ENCODE measurements at places on chromosomes 16 and 17.

DNA sequence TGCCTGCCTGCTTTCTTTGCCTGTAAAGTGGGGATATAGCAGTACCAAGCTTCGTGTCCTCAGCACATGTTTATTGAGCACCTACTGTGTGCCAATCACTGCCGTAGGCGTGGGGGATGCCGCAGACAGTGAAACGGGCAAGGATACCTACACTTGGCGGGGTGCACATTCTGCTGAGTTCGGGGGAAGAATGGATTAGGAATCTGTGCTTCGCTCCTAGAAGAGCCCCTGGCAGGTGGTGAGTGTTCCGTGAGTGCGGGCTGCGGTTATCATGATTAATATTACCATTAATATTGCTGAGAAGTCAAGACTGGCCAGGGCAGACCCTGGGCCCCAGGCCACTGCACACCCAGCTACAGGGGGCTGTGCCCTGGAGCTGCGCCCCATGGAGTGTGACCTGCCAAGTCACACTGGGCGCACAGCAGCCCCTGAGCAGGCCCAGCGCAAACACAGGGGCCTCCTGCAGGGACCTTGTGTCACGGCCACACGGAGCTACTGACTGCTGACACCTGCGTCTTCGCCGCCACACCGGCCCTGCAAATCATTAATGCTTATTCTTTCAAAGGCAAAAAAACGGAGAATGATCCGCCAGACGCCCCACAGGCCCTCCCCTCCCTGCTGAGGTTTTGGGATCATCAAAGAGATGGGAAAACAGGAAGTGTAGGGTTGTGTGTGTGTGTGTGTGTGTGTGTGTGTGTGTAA is 213.4 kb upstream of the GSE1 start:
- no peak for DNase-seq

GRCh38 chr16:72847187-72848027 is 200.5 kb downstream of the ZFHX3 start:
- DNase-seq = peak; percentile 57

GRCh38 chr17:68207651-68208253 is 40.1 kb upstream of the AMZ2 start:
- no peak for DNase-seq

DNA sequence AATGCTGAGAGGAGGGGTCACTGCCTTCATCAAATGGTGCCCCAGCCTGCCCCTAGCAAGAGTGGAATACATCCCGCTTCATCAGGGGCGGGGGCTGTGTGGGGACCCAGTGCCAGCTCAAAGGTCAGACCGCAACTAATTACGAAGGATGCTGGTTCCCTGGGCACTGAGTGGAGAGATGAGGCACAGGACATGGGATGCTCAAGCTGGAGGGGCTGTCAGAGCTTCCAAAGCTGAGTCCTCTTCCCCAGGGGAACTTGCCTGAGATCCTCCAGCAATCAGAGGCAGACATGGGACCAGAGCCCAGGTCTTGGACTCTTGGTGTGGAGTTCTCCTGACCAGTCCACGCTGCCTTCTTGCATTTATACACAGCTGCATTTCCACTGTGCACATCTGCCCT is 18.9 kb downstream of the UNC45B start:
- no peak for DNase-seq

DNA sequence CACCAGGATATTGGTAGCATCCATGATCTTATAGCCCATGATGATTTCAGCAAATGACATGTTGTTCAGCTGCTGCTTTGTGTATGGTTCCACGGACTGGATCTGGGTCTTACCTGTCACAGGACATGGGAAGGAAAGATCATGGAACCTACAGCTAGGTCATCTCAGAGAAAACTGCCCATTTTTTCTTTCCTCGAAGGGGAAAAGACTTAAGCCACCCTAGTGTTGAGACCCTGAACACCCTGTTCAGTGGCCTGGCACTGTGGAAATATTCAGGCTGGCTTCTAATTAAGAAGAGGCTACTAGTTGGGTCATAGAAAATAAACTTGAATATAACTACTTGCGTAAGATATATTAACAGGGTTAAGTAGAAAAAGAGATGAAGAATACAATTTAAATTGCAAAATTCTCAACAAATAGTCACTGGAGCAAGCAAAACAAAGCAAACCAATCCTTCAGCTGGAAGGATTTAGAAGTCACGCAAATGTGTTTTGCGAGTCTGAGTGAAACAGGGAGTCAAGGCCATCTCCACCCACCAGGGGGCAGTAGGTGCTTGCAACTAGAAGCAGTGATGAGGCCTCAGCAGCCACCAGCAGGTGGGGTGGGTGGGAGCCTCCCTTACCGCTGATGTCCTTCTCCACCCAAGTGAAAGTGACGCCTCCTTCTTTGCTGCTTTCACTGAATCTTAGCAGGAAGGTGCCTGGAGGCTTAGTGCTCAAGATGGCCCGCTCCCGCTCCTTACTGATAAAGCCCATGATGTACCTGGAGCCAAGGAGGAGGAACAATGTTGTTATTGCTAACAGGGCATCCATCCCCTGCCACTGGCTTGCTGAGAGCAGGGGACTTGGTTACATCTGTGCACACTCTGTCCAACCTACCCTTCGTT is 34.3 kb downstream of the STAT5A start:
- DNase-seq = peak; percentile 96

- peak; percentile 59 for DNase-seq
These were observed 29.9 kb downstream of the BAIAP2 start for GRCh38 chr17:81064678-81065475.

DNA sequence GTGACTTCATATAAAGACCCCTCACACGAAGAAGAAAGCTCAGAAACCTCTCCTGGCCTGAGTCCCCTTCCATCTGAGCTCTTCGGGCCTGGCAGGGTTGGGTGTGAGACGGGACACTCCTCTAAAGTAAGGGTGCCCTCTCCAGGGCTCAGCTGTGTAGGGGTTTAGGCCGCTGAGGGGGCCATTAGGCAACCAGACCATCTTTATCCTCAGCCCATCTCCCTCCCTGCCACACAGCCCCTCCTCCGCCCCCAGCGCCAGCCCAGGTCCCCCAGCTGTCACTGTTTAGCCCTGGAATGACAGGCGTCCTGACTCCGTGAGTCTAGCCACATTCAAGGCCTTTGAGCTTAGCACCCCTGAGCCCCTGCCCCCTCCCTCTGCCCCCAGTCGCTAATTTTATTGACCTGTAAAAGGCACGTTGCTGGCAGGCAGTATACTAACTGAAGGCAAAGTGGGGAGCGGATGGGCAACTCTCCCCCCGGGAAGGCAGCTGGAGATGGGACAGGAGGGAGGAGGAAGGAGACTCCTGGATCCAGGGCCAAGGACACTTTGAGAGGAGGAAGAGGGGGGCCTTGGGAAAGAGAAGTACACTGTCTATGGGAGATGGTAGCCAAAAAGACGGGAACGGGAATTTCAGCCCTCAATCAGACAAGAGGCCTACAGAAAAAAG is 592 bp upstream of the ZNF385C start:
- DNase-seq = no peak

DNA sequence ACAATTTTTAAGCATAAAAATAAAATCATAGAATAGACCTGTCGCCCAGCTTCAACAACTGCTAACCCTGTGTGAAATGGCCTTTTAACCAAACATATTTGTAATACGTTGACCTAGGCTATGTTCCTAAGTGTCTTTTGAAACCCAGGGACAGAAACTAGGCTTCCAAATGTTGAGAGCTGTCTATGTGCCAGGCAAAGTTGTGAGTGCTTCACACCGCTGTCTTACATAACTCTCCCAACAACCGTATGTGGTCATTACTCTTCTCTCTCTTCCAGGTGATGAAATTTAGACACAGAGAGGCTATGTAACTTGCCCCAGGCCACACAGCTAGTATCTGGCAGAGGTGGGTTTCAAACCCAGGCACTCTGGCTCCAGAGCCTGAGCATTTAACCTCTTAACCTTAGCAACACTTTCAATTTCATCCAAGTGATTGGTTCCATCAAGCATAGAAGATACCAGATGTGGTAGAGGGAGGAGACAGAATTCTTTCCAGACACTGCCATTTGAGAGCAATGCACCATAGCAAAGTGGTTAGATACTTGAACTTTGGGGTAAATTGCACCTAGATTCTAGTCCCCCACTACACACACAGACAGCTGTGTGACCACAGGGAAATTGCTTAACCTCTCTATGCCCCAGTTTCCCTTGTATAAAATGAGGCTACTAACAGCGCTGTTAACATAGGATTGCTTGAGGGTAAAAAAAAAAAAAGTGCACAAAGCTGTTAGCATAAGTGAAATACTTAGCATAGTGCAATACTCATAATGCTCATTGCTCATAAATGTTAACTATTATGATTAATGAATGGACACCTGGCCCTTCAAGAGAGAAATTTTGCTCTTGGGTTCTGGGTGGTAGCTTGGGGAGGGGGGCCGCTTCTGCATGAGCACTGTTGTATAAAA is 160.6 kb downstream of the IRX3 start:
- no peak for DNase-seq

DNA sequence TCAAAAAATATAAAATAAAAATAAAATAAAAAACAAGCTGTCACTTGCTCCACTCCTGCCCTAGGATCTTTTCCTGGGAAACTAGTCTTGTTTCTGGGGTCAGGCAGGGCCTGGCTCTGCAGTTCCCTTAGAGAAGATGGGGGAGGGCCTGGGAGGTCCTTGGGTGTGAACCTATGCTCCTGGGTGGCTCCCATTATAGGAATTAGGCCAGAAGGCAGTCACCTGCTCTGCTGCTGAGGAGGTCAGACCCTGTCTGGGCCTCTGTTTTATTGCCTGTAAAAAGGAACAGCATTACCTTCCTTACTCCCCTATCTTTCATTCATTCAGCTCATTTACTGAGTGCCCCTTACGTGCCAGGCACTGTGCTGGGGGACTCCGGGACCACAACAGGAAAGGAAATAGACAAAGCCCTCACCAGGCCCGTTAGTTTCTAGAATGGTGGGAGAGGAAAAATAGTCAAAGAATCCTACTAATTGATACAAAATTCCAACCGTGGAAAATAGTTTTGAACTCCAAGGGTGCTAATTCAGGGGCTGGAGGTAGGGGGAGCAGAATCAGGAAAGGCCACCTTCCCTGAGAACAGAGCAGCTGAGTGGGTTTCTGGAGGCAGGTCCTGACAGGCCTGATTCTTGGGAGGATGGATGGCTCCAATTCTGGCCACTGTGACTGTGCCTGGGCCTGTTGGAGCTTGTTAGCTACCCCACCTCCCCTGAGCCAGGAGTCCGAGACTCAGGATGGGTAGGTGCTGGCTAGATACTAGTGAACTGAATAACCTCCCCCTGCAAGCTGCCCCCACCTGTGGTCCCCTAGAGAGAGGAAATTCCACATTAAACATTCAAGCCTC is 1.3 kb upstream of the SLC46A1 start:
- no peak for DNase-seq

- no peak for DNase-seq
These were observed 29.6 kb downstream of the GSG1L start for GRCh38 chr16:28033870-28034269.

GRCh38 chr16:50957056-50957455 is 194.0 kb downstream of the SALL1 start:
- DNase-seq = no peak

- DNase-seq = no peak
These were observed 28.0 kb upstream of the GPRC5B start for GRCh38 chr16:19912455-19913339.

GRCh38 chr17:76278952-76279741 is 14.0 kb downstream of the UBALD2 start:
- DNase-seq = peak; percentile 81

DNA sequence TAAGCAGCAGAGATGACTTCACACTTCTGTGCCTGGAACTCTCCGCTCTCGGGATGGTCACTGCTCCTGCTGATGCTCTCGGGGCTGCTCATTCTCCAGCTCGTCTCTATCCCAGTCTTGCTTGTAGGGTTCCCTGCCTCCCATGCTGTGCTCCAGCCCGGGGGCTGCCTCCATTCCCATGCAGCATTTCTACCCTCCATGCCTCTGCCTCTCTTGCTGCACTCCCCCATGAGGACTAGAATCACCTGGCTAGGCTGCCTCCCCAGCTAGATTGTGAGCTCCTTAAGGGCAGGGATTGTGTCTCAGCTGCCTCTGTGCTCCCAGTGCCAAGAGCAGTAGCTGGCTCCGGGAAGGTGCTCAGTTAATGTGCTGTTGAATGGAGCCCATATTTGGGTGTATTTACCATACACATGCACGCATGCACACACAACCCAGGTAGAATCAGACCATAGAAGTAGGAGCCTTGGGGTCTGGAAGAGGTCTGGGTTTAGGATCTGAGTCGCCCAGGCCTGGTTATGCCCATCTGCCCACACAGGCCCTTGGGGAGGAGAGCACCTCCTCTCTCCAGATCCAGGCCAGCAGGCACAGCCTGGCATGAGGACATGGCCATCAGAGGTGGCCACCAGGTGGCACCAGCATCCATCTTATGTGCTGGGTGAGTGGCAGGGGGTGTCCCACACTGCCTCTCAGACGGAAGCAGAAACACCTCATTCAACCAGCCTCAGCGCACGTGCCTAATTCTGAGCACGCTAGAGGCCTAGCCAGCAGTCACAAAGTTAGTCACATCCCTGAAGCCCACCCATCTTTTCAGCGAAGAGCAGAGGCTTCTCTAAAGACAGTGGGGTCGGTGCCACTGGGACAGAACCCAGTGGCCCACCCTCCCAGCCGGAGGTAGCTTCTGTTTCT is 9.3 kb downstream of the GIT1 start:
- DNase-seq = peak; percentile 84

DNA sequence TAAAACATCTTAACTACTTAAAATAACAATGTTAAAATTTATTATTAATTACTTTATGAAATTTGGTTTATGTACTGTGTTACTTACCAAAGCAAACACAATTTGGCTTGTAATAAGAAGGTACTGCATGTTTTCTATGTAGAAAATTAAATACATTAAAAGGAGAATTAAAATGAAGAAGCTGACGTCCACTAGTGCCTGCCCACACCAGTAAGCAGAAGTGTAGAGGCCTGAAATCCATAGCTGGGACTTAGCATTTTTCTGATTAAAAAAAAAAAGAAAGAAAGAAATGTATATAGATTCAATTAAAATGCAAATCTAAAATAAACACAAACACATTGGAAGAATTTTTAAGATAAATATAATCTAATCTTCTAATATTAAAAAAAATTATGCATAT is 35.8 kb upstream of the ABCA9 start:
- DNase-seq = no peak

DNA sequence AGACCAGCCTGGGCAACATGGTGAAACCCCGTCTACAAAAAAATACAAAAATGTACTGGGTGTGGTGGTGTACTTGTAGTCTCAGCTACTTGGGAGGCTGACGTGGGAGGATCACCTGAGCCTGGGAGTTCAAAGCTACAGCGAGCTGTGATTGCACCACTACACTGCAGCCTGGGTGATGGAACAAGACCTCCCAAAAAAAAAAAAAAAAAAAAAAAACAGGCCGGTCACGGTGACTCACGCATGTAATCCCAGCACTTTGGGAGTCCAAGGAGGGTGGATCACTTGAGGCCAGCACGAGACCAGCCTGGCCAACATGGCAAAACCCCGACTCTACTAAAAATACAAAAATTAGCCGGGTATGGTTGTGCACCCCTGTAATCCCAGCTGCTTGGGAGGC is 12.7 kb upstream of the APPBP2 start:
- no peak for DNase-seq

DNA sequence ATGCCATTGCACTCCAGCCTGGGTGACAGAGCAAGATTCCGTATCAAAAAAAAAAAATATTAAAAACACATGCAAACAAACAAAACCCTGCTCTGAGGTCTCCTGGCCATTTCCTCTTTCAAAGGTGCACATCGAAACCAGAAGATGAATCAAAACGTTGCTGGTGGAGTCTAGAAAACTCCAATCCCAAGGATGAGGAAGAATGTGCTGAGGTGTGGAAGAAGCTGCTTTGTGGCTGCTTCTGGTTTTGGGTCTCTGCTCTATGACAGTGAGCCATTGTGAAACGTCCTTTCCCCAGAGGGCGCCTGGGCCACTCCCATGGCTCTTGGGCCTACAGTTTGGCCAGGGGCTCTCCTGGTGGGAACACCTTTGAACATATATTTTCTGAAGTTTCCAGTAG is 112.6 kb downstream of the IRF8 start:
- DNase-seq = no peak

- no peak for DNase-seq
These were observed 63.6 kb downstream of the TNFRSF13B start for GRCh38 chr17:16908273-16908672.
